ENCODE measurements at places on chromosomes 6 and 20.

DNA sequence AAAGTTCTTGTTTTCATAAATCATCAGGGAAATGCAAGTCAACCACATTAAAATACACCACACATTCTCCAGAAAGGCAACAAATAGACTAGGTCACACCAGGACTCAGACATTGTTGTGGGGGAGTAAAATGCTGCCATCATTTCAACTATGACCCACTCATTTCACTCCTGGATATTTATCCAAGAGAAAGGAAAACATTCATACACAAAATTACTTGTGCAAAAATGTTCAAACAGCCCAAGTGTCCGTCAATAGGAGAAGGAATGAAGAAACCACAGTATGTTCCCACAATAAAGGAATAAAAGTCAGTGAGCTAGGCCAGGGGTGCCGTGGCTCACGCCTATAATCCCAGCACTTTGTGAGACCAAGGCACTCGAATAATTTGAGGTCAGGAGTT lies 81.5 kb upstream of the QKI start:
- no peak for DNase-seq

- DNase-seq: peak; percentile 12
Observed at GRCh38 chr6:12150812-12151432, 138.8 kb downstream of the HIVEP1 start.

- no peak for DNase-seq
Observed at GRCh38 chr6:3899970-3900439, 50.8 kb downstream of the FAM50B start.

DNA sequence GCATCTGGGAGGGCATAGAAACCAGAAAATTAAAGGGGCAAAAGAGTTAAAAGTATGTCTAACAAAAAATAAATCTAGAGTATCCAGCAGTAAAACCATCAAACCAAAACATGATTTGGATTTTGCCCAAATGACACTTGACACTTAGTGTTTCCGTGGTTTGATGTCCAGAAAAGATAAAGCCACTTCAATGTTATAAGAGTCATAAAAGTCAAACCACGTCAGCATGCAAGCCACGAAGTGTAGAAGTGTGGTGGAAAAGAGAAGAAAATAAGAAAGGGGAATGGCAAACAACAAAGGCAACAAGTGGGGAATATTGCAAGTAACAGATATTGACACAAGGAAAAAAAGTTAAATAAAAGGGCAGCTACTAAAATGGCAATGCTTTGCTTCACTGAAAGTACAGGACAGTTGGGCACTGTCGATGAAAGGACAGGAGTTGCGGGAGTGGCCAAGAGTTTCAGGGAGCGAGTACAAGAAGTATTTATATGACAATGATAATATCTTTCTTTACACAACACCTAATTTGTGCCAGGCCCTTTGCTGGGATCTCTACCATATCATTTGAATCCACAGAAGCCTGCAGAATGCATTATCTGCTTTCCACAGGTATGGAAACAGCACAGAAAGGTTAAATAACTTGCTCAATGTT lies 6.3 kb upstream of the HDDC2 start:
- no peak for DNase-seq

GRCh38 chr6:41037107-41037900 lies 1.7 kb downstream of the UNC5CL start:
- DNase-seq: no peak
